Activated CD4-positive, CD25-positive, alpha-beta regulatory T cell treated with anti-CD3 and anti-CD28 coated beads, Interleukin-2, amount 50 U/mL, for 16 hours (primary cell): ENCODE measurements at places on chromosomes 3 and 15.

GRCh38 chr3:115062009-115062408 lies 85.1 kb downstream of the ZBTB20 start:
- no peak for DNase-seq

- no peak for DNase-seq
Observed at GRCh38 chr15:25691544-25692430, 171.3 kb downstream of the ATP10A start.

- no peak for DNase-seq
Observed at GRCh38 chr3:121595765-121596406, 2.7 kb downstream of the FBXO40 start.

DNA sequence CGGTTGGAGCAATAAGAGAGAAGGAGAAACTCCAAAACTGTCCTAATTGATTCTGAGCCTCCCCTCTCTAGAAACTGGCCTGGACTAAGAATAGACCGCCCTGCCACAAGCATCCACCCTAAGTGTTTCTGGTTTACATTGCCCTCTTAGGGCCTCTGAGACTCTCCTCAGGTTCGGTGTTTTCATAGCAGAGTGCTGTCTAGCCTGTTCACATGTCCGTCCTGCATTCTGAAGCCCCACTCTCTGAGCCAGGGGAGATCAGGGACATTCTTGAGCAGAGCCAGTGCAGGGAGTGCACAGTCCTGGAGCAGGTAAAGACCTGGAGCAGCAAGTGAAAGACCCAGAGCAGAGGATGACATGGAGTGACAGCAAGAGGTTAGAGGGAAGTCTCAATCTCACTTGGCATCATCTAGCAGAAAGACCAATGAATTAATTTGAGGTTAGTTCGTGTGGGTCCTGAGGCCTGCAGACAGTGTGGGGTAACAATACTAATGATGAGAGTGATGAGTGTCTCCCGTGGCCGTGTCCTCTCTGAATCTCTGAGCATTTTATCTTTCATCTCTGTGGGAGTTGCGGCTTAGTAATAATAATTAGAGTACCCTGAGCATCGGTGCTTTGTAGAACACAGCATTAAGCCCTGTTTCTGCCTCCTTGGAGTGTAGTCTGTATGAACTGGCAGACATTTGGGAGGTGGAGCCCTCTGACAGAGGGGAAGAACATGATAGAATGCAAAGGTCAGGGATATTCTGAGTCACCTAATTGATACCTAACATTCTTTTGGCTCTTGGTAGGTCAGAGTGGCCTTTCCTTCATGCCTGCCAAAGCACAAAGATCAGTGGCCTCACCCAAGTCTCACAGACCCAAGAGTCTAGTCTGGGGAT lies 24.6 kb downstream of the MAPKBP1 start:
- no peak for DNase-seq

GRCh38 chr3:126524429-126524988 lies 554 bp downstream of the CHST13 start:
- no peak for DNase-seq

DNA sequence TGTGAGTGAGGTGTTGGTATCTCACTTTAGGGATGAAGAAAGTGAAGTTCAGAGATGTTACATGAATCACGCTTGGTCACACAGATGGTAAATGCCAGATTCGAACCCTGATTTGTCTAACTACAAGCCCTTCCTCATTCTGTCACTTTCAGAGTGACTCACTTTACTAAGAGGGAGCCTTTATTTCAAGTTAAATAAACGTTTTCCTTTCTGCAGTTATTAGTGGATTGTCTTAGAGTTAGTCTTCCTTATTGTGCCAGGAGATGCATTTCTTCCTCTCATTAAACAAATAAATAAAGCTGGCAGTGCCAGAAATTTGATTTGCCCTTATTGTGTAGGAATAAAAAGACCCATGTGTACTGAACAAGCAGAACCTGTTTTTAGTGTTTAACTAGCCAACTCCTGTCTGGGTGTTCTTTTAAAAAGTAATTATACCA lies 162.5 kb downstream of the AKAP13 start:
- no peak for DNase-seq

DNA sequence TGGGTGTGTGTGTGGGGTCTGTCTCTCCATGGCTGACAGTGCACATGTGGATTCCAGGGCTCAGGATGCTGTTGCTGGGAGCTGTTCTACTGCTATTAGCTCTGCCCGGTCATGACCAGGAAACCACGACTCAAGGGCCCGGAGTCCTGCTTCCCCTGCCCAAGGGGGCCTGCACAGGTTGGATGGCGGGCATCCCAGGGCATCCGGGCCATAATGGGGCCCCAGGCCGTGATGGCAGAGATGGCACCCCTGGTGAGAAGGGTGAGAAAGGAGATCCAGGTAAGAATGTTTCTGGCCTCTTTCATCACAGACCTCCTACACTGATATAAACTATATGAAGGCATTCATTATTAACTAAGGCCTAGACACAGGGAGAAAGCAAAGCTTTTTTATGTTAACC lies 10.5 kb downstream of the ADIPOQ start:
- no peak for DNase-seq

DNA sequence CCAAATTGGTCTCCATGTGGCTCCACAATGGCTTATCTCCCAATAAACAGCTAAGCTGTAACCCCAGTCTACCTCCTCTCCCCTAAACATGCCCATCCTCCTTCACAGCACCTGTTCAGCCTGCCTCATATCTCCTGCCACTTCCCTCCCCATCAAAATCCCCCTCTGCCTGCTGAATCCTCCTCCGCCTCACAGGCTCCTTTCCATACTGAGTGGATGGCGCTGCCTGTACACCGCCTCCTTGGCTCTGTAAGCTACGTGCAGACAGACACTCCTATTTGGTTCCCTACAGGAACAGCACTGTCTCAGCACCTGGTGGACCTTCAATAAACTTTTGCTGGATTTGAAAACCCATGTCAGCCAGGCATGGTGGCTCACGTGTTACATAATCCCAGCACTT lies 53.7 kb downstream of the ADCY5 start:
- no peak for DNase-seq

GRCh38 chr15:34366271-34367065 lies 528 bp downstream of the LPCAT4 start:
- peak; percentile 30 for DNase-seq

GRCh38 chr15:66905954-66906353 lies 159.4 kb upstream of the SMAD3 start:
- DNase-seq, result no peak

GRCh38 chr15:42016971-42017370 lies 3.9 kb downstream of the PLA2G4E start:
- no peak for DNase-seq

DNA sequence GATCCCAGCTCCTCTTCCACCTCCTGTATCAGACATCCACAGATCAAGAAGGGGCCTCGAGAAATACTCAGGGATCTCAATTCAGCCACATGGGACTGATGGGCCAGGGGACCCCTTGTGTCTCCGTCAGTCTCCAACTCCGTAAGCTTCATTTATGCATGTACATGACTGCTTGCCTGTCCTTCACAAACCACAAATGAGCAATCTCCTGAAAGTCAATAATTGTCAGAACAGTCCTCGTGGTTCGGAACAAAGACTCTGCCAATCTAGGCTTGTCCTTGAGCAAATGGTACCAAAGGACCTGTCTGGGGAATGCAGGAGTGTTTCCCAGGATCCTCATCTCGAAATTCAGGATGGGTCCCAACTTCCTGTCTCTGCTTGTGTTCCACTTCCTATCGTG lies 20.8 kb downstream of the SLC12A8 start:
- DNase-seq, result no peak

DNA sequence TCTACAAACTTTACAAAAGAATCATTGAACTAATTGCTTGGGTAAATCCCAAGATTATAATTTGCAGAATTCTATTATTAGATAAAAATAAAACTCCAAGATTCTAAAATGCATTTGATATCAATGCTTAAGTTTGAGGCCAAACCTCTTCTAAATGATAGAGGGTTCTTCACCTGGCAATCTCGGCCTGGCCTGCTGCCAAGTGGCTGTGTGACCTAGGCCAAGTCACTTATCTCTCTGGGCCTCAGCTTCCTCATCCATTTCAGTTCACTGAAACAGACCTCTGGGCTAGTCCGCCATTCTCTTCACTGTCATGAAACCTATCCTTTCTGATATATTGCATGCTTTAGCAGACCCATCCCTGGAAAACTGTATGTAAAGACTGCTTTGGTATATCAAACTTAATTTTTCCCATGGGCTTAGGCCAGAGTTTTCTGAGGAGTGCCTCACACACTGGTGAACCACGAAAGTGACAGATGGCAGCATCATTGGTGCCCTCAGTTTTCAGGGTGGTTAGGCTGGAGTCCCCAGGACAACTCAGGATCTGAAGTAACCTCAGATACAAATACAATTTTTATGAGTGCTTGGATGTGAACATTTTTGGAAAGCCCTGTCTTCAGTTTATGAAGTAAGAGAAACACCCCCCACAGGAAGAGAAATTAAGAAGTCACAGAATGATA lies 21.8 kb downstream of the NUDT16 start:
- no peak for DNase-seq

DNA sequence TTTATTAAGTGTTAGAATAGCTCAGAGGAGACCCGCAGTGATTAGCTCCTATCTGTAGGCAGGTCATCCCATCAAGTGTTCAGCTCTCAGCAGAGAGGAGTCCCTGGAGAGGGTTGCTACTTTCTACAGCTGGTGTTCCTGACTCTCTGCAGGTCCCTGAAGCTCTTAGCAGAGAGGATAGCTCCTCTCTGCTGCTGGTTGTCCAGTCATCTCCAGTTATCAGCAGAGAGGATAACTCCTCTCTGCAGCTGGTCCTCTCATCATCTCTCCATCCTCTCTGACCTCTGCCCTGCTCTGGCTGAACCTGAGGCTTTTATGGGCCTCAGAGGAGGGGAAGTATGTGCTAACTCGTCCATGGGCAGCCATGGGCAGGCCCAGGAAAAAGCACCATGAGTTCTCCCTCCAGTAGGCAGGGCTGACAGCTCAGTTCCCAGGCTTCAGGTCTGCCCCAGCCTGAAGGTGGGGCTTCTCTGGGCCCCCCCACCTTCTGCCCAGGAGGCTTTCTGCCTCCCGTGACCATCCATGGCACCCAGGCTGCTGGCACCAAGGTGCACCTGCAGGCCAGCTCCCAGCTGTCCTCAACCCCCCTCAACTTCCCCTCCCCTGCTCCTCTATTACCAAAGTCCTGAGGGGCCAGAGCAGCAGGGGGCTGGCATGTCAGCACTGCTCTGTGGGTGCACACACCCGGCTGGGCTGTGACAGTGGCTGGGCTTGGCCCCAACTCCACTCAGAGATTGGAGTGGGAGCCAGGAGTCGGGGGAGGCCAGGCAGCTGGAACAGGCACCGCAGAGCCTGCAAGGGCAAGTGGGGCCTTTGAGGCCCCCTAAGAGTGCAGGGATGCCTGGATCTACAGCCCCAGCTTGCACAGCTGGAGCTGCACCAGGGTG lies 98.9 kb upstream of the FRMD4B start:
- no peak for DNase-seq

- DNase-seq, result no peak
Observed at GRCh38 chr15:94582368-94582767, 351.0 kb downstream of the MCTP2 start.

GRCh38 chr15:62976301-62976881 lies 66.2 kb upstream of the TPM1 start:
- DNase-seq, result no peak

DNA sequence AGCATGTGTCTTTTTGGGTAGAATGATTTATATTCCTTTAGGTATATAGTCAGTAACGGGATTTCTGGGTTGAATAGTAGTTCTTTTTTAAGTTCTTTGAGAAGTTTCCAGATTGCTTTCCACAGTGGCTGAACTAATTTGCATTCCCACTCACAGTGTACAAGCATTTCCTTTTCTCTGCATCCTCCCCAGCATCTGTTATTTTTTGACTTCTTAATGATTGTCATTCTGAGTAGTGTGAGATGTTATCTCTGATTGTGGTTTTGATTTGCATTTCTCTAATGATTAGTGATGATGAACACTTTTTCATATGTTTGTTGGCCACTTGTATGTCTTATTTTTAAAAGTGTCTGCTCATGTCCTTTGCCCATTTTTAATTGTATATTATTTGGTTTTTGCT lies 337.6 kb downstream of the EFHB start:
- DNase-seq, result no peak

DNA sequence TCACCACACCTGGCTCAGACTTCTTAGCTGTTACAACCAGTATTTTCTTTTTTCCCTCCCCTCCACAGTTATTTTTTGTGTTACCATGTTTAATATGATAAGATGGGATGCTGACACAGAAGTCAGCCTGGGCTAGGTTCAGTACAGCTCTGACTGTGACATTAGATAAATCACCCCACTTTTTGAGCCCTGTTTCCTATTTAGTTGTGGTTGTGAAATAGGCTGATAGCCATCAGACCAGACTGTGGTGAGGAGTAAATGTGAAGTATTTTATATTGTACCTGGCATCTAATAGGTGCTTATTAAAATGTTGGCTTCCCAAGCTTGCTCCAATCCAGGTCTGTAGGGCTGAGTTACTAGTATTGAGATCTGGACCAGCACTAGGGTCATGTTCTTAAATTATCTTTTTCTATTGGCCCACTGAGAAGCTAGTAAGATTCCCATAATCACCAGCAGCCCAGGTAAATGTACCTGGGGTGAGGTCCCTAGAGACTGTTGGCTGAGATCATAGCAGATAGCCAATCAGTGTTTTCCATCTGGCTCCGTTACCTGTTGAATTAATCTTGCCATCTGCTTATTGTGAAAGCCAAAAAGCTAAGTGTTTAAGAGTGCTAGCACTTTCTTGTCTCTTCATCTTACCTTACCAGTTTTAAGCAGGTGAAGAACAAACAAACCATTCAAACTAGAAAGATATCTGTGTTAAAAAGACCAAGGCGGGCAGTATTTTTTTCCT lies 61.0 kb downstream of the CCK start:
- DNase-seq, result no peak

DNA sequence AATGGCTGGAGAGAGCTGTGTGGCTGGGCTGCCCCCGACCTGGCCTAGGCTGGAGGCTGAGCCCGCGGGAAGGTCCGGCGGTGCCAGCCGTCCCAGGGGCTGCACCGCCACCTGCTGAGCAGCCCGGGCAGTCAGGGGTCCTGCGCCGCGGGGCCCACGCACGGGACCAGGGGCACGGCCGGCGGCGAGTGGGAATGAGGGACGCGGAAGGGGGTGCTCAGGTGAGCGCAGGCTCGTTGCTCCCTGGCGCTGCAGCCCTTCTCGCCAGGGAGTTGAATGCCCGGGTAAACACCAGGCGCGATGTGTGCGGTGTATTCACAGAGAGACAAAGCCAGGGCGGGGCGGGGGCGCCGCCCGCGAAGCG lies 666 bp upstream of the SEMA3F start:
- DNase-seq, result no peak

DNA sequence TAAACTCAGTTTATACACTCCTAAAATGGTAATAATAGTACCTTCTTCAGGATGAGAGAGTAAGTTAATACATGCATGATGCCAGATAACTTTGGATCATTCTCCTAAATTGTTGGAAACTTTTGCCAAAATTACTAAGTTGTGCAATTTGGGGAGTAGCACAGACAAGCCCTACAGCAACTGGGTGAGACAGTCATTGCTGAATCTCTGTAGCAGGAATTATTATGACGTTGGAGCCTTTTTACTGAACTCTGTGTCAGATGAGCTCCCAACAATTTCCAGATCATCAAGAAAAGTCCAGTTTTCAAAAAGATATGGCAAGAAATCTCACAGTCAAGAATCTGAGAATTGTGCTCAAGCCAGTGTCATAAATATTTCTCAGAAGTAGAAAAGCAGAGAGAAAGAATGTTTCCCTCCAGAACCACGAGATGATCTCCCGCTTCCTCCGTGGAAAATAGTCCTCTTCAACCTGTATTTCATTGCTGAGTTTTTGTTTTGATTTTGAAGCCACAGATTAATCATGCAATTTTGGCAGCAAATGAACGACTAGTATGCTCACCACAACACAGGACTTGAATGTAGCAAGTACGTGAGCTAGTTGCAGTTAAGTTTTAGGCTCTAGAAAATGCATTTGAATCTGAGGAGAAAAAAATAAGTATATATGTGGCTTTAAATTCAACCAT lies 485.4 kb downstream of the CNTN6 start:
- no peak for DNase-seq
